ENCODE measurements at places on chromosomes 1 and 21.

GRCh38 chr1:35047188-35047858, 15.6 kb upstream of the ZMYM6 start:
- DNase-seq, result no peak

DNA sequence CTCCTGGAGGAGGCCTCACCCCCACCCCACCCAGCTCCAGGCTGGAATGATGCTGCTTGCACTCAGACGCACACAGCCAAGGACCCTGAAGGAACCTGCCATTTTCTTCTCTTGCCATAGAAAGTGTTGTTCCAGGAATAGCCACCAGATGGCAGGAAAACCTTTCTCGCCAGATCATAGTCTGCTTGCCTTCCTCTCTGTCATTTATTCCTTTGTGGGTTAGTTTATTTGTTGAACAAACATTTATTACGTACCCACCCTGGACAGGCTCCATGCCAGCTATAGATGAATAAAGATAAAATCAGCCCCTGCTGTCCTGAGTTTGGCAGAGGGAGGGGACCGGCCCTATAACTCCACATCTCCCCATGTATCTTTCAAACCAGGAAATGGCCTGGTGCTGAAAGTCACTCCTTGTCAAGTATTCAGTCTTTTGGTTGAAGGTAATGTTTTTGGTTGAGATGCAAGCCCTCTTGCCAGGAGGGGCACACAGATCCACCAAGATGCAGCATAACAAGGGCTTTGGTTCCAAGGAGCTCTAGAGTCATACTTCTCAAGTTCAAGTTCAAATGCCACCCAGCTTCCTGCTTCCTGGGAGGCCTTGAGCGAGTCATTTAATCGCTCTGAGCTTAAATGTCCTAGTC, 7.0 kb upstream of the KCNC4 start:
- no peak for DNase-seq

GRCh38 chr1:94389298-94389697, 28.9 kb upstream of the ABCD3 start:
- DNase-seq, result no peak

DNA sequence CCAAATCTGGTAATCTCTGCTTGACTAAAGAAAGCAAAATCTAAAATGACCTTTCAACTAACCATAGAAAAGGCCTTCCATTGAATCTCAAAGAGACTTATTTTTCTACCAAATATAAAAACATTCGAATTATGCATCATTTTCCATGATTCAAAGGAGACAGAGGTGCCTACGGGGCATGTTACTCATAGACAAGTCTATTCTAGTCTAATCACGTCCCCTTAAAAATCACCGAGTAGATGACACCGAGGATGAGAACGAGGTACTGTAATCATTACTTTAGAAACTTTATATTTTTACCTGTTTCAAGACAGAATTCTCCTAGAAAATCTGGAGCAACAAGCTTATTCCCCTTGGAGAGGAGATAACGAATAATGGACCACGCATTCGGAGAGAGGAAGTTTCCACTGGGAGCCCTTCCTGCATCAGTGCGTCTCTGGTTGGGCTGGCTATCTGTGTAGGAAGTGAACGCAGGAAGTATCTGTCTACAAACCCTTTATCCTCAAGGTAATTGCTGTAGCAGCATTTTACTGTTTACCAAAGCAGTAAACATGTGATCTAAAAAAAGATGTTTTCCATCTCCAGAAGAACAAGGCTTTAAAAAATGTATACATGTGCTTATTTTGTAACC, 9.5 kb downstream of the ERG start:
- no peak for DNase-seq

DNA sequence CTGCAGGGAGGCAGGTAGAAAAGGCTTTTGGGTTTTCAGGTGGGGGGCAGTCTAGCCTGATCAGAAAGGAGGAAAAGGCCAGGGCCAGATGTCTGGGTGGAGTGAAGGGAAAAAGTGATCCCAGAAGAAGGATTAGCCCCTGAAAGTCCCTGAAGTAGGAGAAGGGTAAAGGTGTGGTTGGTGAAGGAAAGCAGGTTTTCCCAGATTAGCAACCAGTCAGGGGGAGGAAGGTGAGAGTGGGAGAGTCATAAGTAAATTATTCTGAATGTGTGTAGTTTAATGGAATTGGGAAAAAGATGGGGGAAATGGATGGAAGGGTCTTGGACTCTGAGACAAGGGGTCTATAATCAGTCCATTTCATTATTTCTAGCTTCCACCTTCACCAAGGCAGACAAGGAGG, 647 bp upstream of the SPRR1A start:
- DNase-seq, result no peak

DNA sequence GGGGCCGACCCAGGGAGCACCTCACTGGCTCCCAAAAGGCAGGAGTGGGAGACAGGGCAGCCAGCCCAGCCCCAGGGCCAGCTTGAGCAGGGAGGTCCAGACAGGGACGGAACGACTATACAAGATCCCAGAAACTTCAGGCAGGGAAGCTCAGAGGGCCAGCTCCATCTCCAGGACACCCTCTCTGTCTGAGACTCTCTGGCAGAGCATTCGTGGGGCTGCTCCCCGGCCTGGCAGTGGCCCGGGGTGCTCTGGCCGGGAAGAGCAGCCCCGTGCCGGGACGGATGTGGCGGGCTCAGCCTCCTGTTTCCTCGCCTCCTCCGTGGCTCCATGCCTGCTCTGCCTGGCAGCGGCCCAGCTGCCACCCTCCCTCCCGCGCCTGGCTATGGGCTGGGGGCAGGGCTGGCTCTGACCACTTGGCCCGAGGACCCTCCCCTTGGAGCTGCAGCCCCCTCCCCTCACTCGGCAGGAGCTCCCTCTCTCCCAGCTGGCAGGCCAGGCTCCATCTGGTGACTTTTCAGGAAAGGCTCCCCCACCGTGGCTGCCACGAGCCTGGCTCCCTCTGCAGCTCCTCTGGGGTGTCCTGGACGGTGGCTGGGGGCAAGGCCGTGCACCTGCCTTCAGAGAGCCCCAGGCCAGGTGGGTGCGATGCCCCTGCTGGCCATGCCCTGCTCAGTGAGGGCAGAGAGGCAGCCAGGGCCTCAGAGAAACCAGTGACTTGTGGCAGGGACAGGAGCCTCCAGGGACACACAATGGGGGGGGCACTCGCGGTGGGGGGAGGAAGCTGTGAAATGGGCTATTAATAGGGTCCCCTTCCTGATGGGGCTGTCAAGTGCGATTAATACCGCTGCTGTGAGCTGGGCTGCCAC, 5.6 kb upstream of the PLCH2 start:
- DNase-seq, result no peak

- DNase-seq, result no peak
These were observed 113.0 kb downstream of the PRDM16 start for GRCh38 chr1:3181956-3182355.

DNA sequence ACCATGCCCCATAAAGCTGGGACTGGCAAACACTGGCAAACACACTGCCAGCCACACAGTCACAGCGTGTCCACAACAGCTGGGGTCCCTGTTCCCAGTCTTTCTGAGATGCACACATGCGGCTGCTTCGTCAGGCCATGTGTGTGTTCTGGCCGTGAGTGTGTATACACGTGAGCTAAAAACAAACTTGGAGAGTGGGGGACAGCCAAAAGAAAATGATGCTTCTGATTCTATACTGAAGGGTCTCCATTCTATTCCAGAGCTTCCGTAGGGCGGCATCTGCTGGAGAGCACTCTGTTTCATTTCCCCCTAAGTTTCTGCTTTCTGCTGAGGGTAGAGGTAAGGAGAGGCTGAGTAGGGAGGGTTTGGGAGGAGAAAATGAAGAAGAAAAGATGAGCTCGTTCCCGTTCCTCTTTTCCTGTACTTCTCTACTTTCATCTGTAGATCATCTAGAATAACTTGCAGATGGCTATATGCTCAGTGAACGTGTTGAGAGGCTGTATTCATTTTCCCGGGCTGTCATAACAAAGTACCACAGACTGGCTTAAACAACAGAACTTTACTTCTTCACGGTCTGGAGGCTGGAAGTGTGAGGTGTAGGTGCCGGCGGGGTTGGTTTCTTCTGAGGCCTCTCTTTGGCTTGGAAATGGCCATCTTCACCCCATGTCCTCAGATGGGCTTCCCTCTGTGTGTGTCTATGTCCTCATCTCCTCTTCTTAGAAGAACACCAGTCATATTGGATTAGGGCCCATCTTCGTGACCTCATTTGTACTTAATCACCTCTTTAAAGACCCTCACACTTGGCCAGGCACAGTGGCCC, 151.6 kb downstream of the TOMM20 start:
- DNase-seq, result no peak

DNA sequence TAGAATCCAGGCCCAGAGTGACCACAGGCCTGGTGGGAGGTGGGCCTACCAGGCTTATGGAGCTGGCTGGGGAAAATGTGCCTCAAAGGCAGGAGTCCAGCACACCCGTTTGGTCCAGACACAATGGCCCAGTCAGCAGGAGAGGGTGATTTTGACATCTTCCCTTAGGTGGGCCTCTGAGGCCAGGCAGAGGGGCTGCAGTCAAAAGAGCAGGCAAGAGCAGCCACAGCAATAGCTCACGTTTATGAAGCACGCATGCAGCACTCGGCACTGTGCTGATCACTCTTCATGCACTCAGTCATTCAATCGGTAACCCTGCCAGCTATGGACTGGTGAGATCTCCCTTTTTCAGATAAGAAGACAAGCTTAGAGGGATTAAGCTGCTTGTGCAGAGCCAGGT, 146.8 kb downstream of the LRIG2 start:
- no peak for DNase-seq

GRCh38 chr1:185514311-185514710, 197.3 kb upstream of the IVNS1ABP start:
- no peak for DNase-seq
